ENCODE measurements at places on chromosomes 16 and 17.

- DNase-seq: no peak
Observed at GRCh38 chr17:66849851-66850580, 15.1 kb downstream of the CACNG5 start.

- DNase-seq: no peak
Observed at GRCh38 chr17:80229011-80229410, 8.8 kb downstream of the SLC26A11 start.

DNA sequence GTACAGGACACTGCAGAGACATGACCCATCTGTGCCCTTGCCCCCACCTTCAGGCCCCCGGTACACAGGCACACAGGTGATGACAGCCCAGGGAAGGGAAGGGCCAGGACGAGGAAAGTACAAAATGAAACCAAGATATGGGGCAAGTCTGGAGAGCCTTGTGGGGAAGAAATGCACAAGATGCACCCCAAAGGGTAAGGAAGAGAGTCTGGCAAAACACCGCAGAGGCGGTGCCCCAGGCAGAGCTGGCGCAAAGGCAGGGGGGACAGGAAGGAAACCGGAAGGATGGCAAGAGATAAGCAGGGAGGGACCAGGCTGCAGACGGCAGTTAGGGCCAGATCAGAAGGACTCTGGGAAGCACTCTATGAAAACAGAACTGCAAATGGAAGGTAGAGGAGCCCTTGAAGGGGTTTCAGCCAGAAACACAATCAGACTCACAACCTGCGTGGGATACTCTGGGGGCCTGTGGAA, 81.4 kb downstream of the SLC39A11 start:
- no peak for DNase-seq

DNA sequence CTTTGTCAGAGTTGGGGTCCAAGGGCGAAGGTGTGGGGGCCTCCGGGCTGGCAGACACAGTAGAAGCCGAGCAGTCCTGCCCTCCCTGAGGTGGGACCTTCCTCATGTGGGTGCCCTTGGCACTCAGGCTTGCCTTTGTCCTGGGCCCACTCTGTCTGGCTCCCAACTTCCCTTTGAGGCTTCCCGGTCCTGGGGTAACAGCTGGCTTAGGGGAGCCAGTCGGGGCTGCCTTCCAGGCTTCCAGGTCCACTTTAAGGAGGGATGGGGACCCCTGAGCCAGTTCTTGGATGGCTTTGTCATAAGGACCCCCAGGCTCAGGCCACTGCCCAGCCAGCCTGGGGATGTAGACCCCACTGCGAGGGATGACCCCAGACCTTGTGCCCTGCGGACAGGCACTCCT, 7.8 kb downstream of the GAS2L2 start:
- no peak for DNase-seq

GRCh38 chr17:42274253-42274542, 2.0 kb downstream of the STAT5B start:
- DNase-seq: no peak

DNA sequence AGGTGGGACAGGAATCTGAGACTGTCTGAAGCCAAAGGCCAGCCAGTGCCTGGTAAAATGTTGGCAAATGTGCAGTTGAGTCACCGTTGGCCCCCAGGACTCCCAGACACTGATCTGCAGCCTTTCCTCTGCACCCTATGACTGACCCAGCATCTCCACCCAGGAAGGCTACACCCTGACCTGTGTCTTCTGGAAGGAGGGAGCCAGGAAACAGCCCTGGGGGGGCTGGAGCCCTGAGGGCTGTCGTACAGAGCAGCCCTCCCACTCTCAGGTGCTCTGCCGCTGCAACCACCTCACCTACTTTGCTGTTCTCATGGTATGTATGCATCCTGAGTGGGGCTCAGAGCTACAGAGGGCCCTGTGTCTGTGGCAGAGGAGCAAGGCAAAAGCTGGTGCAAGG, 24.0 kb downstream of the ADGRG5 start:
- DNase-seq: no peak

- no peak for DNase-seq
Observed at GRCh38 chr17:2695243-2695960, 16.2 kb downstream of the CLUH start.

GRCh38 chr17:45088741-45089140, 27.6 kb downstream of the NMT1 start:
- DNase-seq: no peak

DNA sequence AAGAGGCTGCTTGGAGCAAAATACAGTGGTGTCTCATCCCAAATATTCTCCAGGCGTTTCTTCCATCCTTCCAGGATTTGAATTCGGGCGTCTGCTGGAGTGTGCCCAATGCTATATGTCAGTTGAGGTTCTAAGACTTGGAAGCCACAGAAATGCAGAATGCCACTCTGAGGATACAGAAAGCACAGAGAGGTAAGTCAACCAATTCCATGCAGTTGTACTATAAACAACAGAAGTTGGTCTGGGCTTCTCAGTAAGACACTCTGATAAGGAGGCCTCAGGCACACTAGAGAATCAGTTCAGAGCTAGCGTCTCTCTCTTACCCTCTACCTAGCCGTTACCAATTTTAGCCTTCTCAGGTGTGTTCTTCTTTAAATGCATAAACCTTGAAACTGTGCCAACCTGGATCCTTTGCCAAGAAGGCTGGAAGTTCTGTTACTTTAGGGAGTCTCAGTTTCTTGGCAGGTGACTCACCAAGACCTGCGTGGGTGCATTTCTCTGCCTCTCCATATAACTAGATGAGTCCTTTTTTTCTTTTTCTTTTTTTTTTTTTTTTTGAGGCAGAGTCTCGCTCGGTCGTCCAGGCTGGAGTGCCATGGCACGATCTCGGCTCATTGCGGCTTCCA, 15.1 kb downstream of the NQO1 start:
- DNase-seq: no peak
